ENCODE measurements at places on chromosomes 11 and 22.

- no peak for DNase-seq
These were observed 49.2 kb upstream of the CABP7 start for GRCh38 chr22:29670626-29671025.

- DNase-seq = no peak
These were observed 26.5 kb upstream of the SESN3 start for GRCh38 chr11:95257456-95257971.

GRCh38 chr11:84720706-84721402 is 906.3 kb downstream of the DLG2 start:
- DNase-seq = no peak

GRCh38 chr11:61730240-61730994 is 22.0 kb upstream of the MYRF start:
- DNase-seq = no peak

DNA sequence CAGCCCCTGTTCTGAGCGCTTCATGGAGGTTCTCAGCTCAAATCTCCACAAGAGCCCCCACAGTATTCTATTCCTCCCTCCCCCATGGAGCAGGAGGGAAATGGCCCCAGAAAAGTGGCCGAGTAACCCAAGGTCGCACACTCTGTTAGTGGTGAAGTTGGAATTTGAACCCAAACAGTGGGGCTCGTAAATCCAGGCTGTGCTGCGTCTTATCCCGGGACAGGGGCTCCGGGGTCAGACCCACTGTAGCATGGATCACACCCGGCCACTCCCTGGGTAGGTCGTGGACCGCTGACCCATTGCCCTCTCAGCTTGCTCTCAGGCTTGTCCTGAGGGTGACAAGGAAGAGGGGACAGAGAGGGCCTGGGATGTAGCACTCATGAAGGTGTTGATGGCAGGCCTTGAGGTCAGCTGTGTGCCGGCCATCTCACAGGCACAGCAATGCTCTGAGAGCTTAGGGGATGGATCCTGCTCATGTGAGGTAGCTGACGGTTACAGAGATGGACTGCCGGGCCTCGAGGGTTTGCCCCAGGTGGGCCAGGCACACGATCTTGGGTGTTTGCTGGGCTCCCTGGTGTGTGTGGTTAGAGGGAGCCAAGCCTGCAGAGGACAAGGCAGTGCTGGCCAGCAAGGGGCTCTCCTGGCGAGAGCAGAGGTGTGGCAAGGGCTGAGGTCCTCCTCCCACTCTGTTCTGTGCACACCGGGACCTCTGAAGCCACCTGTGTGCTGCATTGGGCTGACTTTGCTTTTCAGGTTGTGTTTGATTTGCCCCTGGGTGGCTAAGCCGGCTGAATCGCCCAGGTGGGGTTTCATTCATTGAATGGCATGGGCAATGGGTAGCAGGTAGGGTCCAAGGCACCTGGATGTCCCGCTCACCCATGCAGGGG is 2.3 kb upstream of the FGF19 start:
- DNase-seq = no peak

GRCh38 chr11:73988227-73988626 is 5.6 kb upstream of the UCP2 start:
- DNase-seq = no peak

DNA sequence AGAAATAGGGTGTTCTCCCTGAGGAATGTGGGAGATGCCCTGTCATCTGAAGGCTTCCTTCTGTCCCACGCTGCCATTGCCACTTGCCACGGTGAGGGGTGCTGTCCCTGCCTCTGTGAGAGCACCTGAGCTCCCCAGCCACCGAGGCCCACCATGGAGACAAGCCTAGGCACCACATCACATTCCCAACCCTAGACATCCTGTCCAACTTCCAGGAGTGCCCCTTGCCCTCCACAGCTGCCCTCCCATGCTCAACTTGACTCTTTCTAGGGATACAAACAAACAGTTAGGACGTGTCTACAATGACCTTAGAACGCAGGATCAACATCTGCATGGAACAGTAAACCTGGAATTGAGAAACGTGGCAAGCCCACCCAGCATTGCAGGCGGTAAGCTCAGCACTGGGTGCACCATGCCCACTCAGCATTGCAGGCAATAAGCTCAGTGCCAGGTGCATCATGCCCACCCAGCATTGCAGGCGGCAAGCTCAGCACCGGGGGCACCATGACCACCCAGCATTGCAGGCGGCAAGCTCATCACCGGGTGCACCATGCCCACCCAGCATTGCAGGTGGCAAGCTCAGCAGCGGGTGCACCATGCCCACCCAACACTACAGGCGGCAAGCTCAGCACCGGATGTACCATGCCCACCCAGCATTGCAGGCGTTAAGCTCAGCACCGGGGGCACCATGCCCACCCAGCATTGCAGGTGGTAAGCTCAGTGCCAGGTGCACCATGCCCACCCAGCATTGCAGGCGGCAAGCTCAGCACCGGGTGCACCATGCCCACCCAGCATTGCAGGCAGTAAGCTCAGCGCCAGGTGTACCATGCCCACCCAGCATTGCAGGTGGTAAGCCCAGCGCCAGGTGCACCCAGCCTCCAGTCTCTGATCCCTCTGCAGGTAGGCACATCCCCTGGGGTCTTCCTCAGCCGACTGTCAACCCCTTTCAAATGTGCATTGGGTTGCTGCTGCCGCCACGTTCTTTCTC is 1463.9 kb downstream of the TBC1D22A start:
- DNase-seq = no peak

- peak; percentile 28 for DNase-seq
These were observed 35.9 kb upstream of the HORMAD2 start for GRCh38 chr22:30044369-30044768.

GRCh38 chr22:30266445-30267381 is at the start of gene OSM:
OSM (minus strand) TSS chr22:30266851; CDS start chr22:30266799, 52 bp downstream.
- peak; percentile 32 for DNase-seq

- DNase-seq = no peak
These were observed 171.4 kb upstream of the FAT3 start for GRCh38 chr11:92053216-92053615.

DNA sequence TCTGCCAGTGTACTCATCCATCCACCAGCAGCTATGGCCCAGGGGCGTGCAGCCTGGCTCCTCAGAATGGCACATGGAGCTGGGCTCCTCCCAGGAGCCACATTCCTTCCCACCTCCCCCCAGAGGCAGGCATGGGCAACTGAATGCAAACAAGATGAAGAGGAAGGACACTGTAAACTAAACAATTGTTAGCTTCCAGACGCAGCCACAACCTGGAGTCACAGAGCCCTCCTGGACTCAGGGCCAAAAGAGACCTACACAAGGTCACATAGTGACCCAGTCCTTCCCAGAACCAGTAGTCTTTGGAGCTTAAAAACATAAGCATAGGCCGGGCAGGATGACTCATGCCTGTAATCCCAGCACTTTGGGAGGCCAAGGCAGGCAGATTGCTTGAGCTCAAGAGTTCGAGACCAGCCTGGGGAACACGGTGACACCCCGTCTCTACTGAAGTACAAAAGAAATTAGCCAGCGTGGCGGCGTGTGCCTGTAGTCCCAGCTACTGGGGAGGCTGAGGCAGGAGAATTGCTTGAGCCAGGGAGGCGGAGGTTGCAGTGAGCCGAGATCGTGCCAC is 30.7 kb upstream of the CLDN5 start:
- peak; percentile 59 for DNase-seq

GRCh38 chr22:38423512-38424503 is 31.2 kb downstream of the KCNJ4 start:
- no peak for DNase-seq

- DNase-seq = no peak
These were observed 226.4 kb downstream of the ADAMTS15 start for GRCh38 chr11:130674686-130675308.

GRCh38 chr11:2699185-2699530 is 636 bp downstream of the KCNQ1OT1 start:
- peak; percentile 46 for DNase-seq

GRCh38 chr11:67354075-67355022 is 1.0 kb upstream of the POLD4 start:
- peak; percentile 97 for DNase-seq

DNA sequence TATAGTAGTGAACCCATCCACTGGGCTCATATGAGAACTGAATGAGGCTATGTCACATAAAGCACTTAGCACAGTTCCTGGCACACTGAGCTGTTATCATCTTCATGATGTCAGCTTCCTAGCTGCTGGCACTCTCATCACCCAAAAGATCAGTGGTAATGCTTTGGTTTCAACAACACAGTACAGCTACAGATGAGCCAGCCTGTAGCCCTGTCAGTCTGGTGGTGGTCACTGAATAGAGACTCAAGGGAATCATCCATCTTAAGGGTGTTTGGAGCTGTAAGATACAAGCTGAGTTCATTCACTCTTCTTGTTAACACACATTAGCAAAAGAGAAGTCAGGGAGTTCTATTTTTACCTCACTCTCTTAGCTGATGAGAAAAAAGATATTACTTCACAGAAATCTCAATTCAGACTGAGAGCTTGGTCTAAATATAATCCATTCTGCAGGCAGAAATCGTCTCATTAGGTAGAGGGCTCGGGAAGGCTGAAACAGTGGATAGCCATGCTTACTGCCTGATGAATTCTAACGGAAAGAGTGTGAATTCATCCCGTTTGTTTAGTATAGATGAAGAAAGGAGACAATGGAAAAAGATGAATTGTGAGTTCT is 6.3 kb upstream of the SLC1A2 start:
- no peak for DNase-seq

DNA sequence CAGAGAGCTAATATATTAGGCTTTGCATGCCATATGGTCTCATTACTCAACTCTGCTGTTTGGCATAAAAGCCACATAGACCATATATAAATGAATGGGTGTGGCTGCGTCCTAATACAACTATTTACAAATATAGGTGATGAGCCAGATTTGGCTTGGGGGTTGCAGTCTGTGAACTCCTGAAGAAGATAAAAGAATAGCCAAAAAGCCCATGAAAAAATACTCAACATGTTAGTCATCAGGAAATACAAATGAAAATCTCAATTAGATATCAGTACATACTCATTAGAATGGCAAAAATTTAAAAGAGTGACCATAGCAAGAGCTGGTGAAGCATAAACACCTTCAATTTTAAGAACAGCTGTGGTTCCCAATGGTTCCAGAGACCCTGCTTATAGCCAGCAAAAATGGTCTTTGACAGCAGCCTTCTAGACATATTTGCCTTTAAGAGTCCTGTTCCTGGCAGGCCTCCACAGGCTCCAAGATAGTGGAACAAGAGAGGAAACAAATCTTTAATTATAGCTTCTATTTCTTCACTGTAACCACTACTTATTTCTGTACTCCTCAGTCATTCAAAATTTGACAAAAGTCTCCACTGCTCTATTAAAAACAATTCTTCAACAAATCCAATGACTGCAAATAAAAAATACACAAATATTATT is 16.1 kb downstream of the C2CD3 start:
- DNase-seq = no peak

GRCh38 chr11:116258821-116259220 is 514.0 kb downstream of the BUD13 start:
- DNase-seq = no peak

DNA sequence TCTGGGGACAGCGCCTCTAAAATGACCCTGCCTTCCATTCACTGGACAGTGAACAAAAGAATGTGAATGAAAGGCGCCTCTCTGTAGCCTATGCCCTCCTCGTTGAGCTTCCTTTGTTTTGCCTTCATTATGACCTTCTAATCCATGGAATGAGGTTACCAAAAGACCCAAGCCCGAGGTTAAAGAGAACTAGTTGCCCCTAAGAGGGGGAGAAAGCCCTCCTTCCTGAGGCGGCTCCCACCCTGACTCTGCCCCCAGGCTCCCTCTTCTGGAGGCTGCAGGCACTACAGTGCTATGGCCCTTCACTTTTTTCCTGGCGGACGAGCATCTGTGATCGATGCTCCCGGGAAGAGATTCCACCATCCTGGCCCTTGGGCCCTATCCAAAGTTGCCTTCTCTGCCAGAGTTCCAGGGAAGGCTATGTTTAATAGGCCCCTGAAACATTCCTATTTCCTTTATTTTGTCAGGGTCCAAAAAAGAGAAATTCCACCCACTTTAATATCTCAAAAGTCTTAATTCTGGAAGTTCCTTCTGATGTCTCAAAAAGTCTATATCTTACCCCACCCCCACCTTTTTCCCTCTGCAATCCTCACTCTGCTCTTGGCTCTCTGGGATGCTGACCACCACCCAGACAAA is 147.3 kb downstream of the FEZ1 start:
- DNase-seq = peak; percentile 26

- no peak for DNase-seq
These were observed 77.8 kb upstream of the CADM1 start for GRCh38 chr11:115581871-115582639.

- DNase-seq = no peak
These were observed 27.5 kb upstream of the OR9I1 start for GRCh38 chr11:58152781-58153180.

DNA sequence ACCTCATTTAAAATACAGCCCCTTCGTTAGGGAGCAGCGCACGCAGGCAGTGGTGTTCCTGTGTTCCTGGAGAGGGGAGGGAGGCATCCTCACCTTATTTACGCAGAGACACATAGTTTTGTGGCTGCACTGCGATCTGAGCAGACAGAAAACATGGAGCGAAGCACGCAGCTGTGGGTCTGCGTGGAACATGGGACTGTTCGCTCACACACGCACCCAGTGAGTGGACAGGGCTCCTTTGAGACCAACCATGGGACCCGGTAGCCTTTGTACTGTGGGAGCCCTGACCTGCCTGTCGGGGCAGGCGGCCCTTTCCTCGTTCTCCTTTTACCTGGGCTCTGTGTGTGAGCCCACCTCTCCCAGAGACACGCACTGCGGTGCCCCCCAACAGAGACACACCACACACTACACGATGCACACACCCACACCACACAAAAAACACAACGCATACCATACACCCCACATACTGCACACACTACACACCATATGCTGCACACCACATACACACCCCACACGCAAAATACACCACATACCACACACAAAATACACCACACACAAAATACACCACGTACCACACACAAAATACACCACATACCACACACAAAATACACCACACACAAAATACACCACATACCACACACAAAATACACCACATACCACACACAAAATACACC is 1245.7 kb downstream of the BRD1 start:
- no peak for DNase-seq

DNA sequence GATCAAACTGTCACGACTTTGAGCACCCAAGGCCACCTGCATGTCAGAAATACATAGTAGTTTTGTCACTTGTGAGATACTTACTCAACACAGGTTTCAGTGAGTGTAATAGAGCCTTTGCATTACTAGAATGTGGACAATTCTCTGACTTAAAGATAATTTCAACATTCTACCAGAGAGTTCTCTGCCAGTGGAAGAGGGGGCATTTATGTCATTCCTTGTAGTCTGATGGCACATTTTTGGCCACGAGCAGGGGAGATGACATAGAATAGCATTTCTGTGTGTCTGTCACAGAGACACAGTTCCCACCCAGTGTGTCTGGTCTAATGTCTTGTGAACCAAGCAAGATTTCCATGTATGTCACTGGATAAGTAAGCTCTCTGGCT is 112.5 kb downstream of the DBX1 start:
- DNase-seq = no peak

DNA sequence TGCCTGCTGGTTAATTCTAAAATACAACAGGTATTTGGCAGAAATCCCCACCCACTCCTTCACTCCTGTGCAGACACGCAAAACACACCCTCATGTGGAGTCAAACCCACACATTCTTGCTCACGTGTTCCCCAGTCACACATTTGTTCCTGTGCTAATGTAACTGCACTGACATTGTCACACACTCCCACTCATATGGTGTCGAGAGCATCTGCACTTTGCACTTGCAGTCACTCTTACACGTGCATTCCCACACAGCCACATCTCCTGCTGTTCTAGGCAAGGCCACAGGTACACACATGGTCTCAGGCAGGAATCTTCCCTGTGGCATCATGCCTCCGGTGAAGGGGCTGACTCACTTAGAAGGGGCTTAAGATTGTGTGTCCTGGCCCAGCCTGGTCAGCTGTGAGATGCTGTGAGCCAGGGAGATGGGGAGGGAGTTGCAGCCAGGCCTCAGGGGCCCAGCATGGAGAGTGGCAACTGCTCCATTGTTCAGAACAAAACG is 395.0 kb downstream of the TENM4 start:
- DNase-seq = no peak

All from dermis microvascular lymphatic vessel endothelial cell (primary cell).